ENCODE measurements at places on chromosomes 12 and 14.

DNA sequence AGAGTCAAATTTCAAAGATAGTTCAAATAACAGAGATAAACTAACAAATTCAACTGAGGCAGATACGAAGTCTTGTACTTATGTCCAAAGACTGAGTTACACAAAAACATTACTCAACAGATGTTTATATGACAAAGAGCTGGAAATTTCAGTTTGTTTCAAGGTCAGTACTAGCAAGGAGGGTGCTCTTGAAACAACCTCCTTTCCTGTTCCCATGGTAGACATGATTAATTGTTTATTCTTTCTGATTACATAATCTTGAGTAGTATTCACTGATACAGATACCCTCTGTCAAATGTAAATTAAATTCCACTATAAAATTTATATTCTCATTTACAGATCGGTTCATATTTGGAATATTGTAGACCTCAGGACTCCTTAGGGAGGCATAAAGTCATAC lies 23.4 kb downstream of the TSPAN8 start:
- DNase-seq = no peak

GRCh38 chr12:44397631-44398030 lies 478.5 kb downstream of the NELL2 start:
- no peak for DNase-seq

DNA sequence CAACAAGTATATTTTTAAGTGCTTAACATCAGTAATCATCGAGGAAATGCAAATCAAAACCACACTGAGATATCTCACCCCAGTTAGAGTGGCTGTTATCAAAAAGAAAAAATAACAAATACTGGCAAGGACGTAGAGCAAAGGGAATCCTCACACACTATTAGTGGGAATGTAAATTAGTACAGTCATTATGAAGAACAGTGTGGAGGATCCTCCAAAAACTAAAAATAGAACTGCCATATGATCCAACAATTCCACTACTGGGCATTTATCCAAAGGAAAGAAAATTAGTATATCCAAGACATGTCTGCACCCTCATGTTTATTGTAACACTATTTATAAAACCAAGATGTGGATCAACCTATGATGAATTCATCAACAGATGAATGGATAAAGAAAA lies 149.0 kb upstream of the PWP1 start:
- DNase-seq = no peak

GRCh38 chr12:62799126-62799736 lies 135.7 kb downstream of the PPM1H start:
- peak; percentile 29 for DNase-seq

- DNase-seq = no peak
These were observed 111.6 kb downstream of the BBS10 start for GRCh38 chr12:76236640-76237039.
